ENCODE measurements at places on chromosomes 7 and 10. TPM values are rescaled to one million over a fixed set of nuclear protein-coding genes. Genes with fewer than 3 reads are reported as not detected.
A peak's percentile ranks its signal among the peaks of the same experiment; 100 is the strongest.

TUBB8 gene
- not detected for total RNA-seq

COL1A2 gene
- 32,213 TPM for total RNA-seq

FFAR4 gene
- total RNA-seq, result not detected

SLC12A9 gene
- total RNA-seq, result 13.9 TPM

PLXDC2 gene
- 11.2 TPM for total RNA-seq

TDRD1 gene
- total RNA-seq, result 0.45 TPM

ITPRID1 gene
- total RNA-seq, result not detected

- DNase-seq, result no peak
Measured at GRCh38 chr10:121687095-121687813, 89.0 kb upstream of the FGFR2 start.

- no peak for DNase-seq
Measured at GRCh38 chr7:157605638-157606037, 268.8 kb downstream of the DNAJB6 start.

- DNase-seq, result no peak
Measured at GRCh38 chr7:116631676-116632075, 40.3 kb upstream of the MET start.

DNA sequence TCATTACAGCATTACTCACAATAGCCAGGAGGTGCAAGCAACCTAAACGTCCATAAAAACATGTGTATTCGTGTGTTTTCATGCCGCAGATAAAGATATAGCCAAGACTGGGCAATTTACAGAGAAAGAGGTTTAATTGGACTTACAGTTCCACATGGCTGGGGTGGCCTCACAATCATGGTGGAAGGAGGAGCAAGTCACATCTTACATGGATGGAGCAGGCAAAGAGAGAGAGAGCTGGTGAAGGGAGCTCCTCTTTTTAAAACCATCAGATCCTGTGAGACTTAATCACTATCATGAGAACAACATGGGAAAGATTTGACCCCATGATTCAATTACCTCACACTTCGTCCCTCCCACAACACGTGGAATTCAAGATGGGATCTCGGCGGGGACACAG, 33.0 kb downstream of the PDLIM1 start:
- no peak for DNase-seq

DNA sequence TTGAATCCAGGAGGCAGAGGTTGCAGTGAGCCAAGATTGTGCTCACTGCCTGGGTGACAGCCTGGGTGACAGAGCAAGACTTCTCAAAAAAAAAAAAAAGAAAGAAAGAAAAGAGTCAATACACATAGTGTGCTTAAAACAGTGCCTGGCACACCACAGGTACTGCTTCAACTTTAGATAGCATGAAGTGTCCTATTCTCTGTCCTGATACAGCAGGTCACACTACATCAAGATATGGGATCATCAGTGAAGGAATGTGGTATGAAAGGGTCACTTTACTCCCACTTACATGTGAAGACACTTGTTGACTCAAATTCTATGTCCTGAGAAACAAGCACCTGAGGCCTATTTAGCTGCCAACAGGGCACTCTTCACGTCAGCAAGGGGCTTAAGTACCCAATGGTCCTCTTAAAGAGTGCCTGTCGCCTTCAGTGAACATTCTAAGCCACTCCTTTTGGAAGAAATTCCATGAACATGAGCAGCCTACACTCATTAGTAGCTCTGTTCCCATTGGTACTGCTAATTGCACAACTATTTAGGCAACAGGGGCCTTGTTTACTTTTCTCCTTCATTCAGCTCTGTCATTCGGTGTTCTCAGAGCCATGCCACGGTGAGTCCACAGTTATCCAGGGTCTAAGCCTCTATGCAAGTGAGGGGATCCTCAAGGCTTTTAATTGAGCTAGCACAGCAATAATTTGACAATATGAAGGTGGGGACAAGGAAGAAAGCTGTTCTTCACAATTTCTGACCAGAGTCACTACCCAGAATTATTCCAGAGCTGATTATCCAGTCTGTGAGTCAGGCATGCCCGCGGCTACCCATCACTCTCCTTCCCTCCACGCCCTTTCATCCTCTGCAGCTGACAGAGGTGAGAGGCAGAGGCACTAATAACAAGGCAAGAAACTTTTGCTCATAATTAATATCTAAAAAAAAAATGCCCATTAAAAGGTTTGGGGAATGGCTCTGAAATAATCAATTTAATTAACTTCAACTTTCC, 56.6 kb upstream of the PTN start:
- no peak for DNase-seq

- DNase-seq, result no peak
Measured at GRCh38 chr10:21183025-21183424, 285.9 kb upstream of the NEBL start.

DNA sequence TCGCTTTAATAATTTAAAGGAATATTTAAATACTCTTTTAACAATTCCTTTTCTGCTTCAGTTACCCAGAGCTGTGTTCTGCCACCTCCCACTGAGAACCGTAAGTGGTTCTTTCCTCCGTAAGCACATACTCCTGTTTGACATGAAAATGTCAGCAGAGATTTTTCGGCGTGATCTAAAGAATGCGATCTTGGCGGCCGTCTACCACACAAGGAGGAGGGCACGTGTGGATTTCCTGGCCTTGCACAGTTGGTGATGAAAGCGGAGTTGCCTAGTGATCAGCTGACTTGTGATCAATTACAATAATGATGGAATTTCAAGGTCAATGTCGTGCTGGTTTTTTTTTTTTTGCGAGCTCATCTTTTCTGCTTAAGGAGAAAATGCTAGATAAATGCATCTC, 35.6 kb upstream of the INSIG1 start:
- DNase-seq, result no peak

DNA sequence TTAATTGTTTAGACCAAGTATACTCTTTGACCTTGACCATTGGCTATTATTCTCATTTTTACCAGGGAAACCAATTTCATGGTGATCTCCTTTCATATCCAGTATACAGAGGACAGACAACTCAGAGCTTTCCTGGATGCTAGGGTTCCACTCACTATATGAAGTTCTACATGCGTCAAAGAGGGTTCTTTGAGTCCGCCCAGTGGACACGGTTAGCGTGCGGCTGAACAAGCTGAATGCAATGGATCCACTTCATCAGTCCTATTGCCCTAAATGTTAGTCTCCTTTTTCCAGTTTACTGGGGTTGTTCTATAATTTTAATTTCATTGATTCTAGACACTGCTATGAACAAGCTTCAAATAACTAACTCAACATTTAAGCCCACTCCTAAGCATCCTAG, 162.4 kb upstream of the PCLO start:
- no peak for DNase-seq

DNA sequence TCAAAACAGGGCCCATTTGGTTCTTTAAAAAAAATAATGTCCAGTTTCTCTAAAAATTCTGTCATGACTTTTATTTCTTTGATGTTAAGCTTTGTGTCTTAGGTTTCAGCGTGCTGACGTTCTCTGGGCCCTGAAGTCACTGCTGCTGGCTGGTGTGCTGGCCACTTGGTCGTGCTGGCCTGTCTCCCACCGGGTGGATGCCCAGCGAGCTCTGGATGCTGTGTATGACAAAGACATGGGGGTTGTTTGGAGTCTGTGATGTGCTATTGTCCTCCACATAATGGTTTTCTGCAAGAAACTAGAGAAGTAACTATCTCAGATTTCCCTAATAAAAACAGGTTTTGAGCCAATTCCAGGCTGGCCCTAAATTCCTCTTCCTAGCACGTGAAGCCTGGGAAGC, 9.5 kb upstream of the IDI2 start:
- peak; percentile 18 for DNase-seq

GRCh38 chr10:96606946-96607345, 20.1 kb upstream of the TM9SF3 start:
- no peak for DNase-seq

GRCh38 chr10:130559547-130559880, 423.3 kb downstream of the GLRX3 start:
- DNase-seq, result no peak

GRCh38 chr10:59898125-59898835, 8.1 kb downstream of the CCDC6 start:
- no peak for DNase-seq

DNA sequence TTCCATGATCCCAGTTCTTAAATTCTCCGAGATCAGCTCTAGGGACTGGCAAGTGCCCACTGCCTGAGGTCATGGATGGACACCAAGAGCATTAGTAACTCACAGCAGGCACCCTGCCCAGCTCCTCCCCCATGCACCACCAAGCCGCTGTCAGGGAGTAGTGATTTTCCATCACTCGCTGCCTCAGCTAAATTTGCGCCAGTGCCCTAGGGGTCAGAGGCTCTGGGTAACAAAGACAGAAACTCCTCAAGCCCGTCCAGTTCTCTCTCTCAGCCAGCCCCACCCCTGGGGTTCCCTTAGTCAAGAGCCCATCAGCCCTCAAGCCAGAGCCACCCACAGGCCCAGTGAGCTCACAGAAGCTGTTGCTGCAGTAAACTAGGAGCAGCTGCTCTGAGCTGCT, 30.0 kb downstream of the PAX2 start:
- DNase-seq, result peak; percentile 11

- no peak for DNase-seq
Measured at GRCh38 chr7:71165708-71166107, 33.8 kb downstream of the GALNT17 start.

GRCh38 chr7:32519763-32520162, 24.5 kb downstream of the AVL9 start:
- no peak for DNase-seq

- DNase-seq, result no peak
Measured at GRCh38 chr7:129762387-129762969, 151.0 kb downstream of the NRF1 start.

GRCh38 chr7:17099083-17099973, 199.1 kb upstream of the AHR start:
- DNase-seq, result peak; percentile 66

Data from fibroblast of the aortic adventitia (primary cell).